ENCODE measurements at places on chromosomes 11 and 22.

- DNase-seq, result no peak
Measured at GRCh38 chr22:50443801-50444625, 30.8 kb downstream of the SBF1 start.

GRCh38 chr22:19721330-19722177 lies 1.8 kb upstream of the GP1BB start:
- DNase-seq, result no peak

DNA sequence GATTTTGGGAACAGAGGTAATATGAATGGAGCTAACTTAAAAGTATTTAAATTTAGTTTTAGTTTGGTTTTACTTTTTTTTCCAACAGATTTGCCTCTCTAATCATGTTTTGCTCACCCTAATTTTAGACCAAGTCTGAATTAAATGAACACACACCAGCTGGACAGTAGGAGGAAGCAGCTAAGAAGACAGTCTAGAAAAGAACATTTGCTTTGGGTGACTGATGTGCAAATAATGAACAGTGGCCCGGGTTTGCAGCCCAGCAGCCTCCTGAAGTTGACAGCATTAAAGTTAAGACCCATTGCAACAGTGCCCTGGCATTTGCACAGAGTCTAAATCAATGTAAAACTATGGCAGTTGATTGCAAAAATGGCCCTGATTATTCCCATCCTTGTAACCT lies 66.4 kb upstream of the SORL1 start:
- no peak for DNase-seq

DNA sequence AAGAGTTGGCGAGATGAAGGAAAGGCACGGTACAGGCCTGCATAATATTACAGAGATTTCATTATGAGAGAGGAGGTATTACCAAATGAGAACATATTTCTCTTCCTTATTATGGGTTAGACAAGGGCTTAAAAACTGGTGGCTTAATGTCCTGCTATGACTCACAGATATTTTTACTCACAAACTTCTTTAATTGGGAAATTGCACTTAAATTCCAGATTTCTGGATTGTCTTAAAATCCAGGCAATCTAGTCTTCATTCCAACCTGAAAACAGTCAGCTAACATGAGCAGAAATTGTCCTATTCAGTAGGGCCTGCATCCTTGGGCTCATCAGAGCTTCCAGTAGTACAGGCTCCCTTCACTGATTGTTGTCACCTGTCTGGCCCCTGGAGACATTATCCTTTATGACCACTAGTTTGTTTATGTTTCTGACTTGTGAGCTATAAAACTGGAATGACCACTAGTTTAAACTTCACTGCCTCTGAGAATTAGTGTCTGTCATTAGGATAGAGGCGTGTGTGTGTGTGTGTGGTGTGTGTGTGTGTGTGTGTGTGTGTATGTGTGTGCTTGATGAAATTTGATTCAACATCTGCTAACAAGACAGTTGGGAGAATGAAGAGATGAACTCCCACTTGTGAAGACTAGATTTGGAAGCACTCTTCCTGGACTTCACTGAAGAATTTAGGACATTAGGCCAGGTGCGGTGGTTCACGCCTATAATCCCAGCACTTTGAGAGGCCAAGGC lies 25.1 kb downstream of the DBX1 start:
- no peak for DNase-seq

DNA sequence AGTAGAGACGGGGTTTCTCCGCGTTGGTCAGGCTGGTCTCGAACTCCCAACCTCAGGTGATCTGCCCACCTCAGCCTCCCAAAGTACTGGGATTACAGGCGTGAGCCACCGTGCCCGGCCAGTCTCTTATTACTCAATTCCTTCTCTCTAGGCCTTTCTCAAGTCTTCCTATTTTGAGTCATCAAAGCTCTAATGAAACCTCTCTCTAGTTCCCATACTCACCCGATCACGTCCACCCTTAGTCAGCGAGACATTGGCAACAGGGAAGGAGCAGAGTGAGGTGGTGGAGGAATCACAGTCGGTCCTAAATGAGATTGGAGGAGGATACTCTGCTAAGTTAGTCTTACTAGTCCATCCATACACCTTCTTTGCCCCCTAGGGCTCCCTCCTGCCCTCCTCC lies 5.0 kb downstream of the BSCL2 start:
- no peak for DNase-seq

- DNase-seq, result no peak
Measured at GRCh38 chr22:36858966-36859365, 1.8 kb upstream of the NCF4 start.

DNA sequence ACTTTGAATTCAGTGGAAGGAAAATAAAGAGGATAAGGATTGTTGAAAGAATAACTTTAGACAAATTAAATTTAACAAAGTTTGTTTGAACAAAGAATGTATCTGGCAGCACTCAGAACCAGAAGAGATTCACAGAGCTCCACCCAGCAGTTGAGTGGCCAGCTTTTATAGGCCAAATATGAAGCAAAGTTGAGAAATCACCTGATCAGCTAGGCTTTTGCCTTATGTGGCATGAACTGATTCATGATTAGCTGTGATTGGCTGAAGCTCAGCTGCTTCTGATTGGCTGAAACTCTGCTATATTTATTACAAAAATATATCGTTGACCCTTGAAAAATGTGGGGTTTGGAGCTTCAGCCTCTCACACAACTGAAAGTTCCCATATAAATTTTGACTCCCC lies 62.6 kb downstream of the PIWIL4 start:
- no peak for DNase-seq

GRCh38 chr11:96272529-96273222 lies 70.3 kb downstream of the MAML2 start:
- no peak for DNase-seq

DNA sequence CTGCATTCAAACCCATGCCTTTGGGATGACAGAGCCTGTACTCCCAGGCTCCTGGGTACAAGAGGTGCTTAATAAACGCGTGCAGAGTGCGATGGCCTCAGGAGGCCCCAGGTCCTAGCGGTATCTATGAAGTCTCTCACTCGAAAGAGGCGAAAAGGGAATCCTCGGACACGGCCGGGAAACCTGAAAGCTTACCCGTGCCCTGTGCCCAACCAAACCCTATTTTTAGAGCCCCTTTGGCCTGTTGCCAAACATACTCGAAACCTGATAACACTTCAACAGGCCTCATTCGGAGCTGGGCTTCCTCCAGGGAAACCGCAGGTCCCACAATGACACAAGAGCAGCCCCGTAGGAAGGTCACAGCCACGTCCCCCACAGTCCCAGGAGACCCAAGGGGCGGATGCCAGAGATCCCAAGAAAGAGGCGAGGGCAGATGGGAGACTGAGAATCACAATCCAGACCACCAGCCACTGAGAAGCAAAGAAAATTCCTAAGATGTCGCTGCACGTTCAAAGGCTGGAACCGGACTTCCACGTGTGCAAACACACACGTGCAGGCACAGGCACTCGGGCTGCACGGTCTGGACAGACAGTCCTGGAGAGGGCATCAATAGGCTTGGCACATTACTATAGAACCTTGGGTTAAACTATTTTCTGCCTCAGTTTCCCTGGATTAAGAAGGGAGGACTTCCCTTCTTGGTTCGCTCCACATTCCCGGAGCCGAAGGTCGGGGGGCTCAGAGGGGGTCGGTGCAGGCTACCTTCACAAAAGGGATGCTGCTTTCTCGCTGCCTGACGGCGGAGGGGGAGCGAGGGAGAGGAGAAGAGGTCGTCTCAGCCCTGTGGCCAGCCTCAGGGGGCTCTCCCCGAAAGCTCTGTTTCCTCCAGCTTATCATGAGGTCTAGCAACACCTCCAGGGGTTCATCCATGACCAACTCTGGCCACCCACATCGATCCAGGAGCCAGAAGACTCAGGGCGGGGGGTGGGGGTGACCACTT lies 8.2 kb downstream of the PDGFB start:
- no peak for DNase-seq

GRCh38 chr11:105524286-105524685 lies 85.6 kb upstream of the GRIA4 start:
- no peak for DNase-seq

GRCh38 chr22:44098966-44099530 lies 74.9 kb downstream of the PARVB start:
- no peak for DNase-seq
